ENCODE measurements at places on chromosomes 2 and 18. TPM values are rescaled to one million over a fixed set of nuclear protein-coding genes. Genes with fewer than 3 reads are reported as not detected.

The GALNT5 gene
- total RNA-seq, result not detected

The CLASP1 gene
- 44.7 TPM for total RNA-seq

DNA sequence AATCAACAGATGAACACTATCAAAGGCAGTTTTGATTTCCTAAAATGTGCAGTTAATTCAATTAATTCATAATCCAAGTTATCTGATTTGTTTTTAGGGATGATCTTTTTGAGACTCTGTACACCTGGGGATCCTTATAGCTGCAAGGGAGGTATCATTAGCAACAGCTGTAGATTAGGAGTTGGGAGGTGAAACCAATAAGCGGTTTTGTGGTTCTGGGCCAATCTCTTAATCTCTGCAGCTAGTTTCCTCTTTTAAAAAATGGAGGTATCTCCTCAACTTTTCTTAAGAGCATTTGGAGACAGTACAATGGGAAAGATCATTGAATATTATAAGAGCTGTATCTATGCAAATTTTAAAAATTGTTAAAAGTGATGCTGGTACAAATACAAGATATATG is 126.0 kb downstream of the MC4R start:
- DNase-seq, result no peak
- no peak overlapping the region for H3K27ac ChIP-seq
- H3K4me1 ChIP-seq, result no peaks in the 10 kb centered on the region
- no peak overlapping the region for H3K4me3 ChIP-seq
- H3K36me3 ChIP-seq, result no peaks in the 10 kb centered on the region

DNA sequence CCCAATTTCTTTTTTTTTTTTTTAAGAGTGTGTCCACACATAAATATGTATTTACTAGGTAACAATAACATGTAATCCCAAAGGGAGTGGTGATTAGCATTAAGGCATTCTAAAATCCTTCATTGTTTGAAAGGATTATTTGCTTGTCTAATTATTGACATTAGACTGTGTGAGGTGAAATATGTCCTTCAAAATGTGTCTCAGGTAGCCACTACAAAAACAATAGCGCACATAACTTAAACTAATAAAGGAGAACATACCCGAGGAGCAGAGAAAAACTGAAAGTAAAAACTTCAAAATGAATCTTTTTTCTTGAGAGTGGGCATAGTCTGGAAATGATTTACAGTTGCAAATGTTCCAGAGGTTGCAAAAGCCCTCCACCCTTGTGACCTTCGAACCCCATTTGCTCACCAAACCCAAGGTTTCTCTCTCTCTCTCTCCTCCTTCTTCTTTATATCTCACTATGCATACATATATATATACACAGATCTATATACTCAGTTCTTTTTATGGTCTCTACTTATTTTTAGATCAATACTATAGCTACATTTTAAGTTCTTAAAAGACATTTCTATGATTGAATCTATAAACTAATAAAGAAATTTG is 24.4 kb upstream of the FRZB start:
- DNase-seq, result no peak
- H3K4me3 ChIP-seq, result no peak overlapping the region
- H3K27me3 ChIP-seq, result peaks cover 8% of the 10 kb centered on the region
- no peaks in the 10 kb centered on the region for H3K36me3 ChIP-seq
- no peak overlapping the region for H3K27ac ChIP-seq

DNA sequence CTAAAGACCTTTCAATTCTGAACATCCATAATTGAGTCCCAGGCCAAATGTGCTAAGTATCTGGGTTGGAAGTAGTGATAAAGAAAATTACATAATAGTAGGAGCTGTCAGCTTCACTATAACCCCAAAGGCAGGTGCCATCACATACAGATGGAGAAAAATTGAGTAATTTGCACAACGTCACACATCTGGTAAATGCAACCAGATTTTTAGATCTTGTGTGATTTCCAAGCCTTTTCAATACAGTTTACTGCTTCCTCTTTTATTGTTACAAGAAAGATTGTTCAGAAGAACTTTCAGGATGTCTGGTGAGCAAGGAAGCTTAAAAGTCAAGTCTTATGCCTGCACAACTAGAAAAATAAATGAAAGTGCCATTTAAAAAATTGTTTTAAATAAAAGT is 62.3 kb downstream of the UBE2E3 start:
- no peaks in the 10 kb centered on the region for H3K36me3 ChIP-seq
- no peak overlapping the region for H3K27ac ChIP-seq
- no peaks in the 10 kb centered on the region for H3K4me1 ChIP-seq
- no peak overlapping the region for H3K4me3 ChIP-seq

DNA sequence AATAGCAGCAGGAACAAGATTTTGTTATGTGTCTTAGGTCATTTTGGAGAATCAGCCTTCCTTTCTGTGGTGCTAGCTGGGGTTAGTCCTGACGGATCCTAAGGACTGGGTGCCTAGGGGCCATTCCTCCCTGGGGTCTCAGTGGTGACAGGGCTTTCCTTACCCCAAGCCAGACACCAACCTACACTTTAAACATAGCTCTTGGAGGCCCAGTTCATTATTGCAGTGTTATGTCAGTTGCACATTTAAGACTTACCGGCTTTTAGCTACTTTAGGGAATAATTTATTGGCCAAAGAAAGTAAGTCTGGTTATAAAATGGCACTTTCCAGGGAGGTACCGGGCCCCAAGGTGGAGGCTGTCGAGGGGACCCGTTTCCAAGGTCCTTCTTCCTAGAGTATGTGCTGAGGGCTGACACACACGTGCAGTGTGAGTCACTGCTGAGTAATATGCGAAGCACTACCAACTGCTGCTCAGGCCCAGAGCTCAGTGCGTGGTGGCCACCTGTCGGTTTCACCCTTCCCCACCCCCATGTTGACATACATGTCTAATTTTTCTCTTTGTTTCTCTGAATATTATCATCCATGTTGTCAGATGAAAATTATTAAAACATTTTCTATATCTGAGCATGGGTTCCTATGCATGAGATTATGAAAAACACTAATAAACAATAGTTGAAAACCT is 37.0 kb upstream of the GRHL1 start:
- H3K4me1 ChIP-seq, result peaks cover 8% of the 10 kb centered on the region
- H3K36me3 ChIP-seq, result peaks cover 13% of the 10 kb centered on the region
- H3K4me3 ChIP-seq, result no peak overlapping the region
- H3K27ac ChIP-seq, result no peak overlapping the region
- peak; percentile 37 for DNase-seq

- H3K27me3 ChIP-seq, result no peaks in the 10 kb centered on the region
- no peaks in the 10 kb centered on the region for H3K4me1 ChIP-seq
- no peak overlapping the region for H3K4me3 ChIP-seq
- H3K27ac ChIP-seq, result no peak overlapping the region
- no peak for DNase-seq
These were observed 84.8 kb downstream of the SEPTIN10 start for GRCh38 chr2:109528811-109529501.

DNA sequence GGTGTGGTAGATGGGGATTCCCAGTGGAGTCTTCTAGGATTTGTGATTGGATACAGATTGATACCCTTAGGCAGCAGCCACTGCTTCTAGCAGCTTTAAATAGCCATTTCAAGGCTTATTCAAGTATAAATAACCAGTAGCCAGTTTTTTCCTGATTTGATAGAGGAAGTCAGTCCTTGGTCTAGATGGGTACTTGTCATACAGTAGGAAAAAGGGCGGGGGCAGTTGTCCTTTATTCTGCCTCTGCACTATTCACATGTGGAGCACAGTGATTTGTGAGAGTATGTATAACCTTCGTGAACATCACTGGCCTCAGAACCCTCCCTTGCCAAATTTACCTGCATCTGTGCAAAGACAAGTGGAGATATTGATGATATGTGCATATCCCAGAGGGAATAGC is 6.8 kb downstream of the PPP1CB start:
- no peak overlapping the region for H3K4me3 ChIP-seq
- peaks cover 61% of the 10 kb centered on the region for H3K4me1 ChIP-seq
- H3K27ac ChIP-seq, result no peak overlapping the region

GRCh38 chr2:9331704-9332103 is 91.6 kb downstream of the ITGB1BP1 start:
- no peak overlapping the region for H3K4me3 ChIP-seq
- no peak for DNase-seq
- no peaks in the 10 kb centered on the region for H3K27me3 ChIP-seq
- H3K4me1 ChIP-seq, result peaks cover 10% of the 10 kb centered on the region

GRCh38 chr18:53780666-53781065 is 443.8 kb downstream of the MBD2 start:
- DNase-seq, result no peak
- no peaks in the 10 kb centered on the region for H3K27me3 ChIP-seq
- no peak overlapping the region for H3K4me3 ChIP-seq
- H3K27ac ChIP-seq, result no peak overlapping the region
- H3K4me1 ChIP-seq, result no peaks in the 10 kb centered on the region
